ENCODE measurements at places on chromosomes 5 and 9.

DNA sequence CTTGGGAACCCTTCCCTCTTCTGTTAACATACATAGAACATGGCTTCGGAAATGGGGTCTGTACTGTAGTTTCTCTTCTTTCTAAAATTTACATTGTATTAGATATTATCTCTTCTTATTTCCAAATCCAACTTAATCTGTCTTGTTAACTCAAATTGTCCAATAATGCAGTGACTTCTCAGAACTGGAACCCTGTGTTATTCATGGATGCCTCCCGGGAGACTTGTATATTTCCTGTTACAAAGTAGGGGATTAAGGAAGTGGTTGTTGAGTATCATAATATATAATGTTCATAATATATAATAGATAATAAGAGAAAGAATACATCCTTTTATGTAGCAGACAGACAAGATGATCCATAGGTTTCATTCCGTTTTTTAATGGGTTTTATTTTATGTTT lies 128.4 kb downstream of the ZSWIM6 start:
- DNase-seq = no peak

GRCh38 chr5:9170026-9170425 lies 375.8 kb downstream of the SEMA5A start:
- DNase-seq = no peak

GRCh38 chr9:83473488-83473971 lies 64.7 kb downstream of the FRMD3 start:
- no peak for DNase-seq

GRCh38 chr9:69253057-69253456 lies 72.0 kb upstream of the ENTREP1 start:
- no peak for DNase-seq

DNA sequence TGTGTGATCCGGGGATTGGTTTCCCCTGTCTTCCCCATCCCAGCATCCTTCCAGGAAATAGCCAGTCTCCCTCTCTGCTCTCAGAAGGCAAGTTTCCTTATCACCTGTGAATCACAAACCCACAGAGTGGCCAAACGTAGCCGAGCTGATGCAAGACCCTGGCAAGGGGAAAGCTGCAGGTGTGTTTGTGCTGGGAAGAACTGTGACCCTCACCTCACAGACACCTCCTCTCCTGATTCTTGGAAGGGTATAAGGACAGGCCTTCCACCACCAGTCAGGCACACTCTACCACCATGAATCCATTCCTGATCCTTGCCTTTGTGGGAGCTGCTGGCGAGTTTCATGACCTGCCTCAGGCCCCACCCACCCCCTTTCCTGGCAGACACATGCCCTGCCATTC lies at the start of gene PRSS3:
TSS of gene PRSS3 (plus strand) at position 281 of the 400 bp plus-strand sequence. CDS start at position 294, 13 bp downstream.
- no peak for DNase-seq

All from NCI-H510A (cell line).